ELF-1 (cell line): ENCODE measurements at places on chromosomes 5 and 9.

- no peak for DNase-seq
These were observed 639.6 kb downstream of the CETN3 start for GRCh38 chr5:89769975-89770374.

DNA sequence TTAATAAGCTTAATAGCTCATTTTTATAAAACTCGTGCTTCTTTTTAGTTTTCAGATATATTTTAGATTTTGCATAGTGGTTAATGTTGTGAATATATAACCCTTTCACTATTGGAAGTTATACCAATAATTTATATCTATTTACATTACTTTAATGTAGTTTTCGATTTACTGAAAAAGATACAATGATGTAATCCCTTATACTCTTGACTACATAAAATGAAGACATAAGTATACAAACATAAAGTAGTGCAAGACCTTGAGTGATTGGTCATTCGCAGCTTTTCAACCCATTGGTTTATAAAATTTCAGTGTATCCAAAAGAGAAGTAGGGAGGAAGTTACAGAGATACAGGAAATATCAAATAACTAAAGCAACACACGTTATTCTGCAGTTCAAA is 84.3 kb upstream of the GRHPR start:
- DNase-seq, result no peak

GRCh38 chr9:81096625-81097024 is 592.7 kb downstream of the TLE1 start:
- DNase-seq, result no peak

GRCh38 chr9:18393340-18394130 is 80.4 kb upstream of the ADAMTSL1 start:
- no peak for DNase-seq

DNA sequence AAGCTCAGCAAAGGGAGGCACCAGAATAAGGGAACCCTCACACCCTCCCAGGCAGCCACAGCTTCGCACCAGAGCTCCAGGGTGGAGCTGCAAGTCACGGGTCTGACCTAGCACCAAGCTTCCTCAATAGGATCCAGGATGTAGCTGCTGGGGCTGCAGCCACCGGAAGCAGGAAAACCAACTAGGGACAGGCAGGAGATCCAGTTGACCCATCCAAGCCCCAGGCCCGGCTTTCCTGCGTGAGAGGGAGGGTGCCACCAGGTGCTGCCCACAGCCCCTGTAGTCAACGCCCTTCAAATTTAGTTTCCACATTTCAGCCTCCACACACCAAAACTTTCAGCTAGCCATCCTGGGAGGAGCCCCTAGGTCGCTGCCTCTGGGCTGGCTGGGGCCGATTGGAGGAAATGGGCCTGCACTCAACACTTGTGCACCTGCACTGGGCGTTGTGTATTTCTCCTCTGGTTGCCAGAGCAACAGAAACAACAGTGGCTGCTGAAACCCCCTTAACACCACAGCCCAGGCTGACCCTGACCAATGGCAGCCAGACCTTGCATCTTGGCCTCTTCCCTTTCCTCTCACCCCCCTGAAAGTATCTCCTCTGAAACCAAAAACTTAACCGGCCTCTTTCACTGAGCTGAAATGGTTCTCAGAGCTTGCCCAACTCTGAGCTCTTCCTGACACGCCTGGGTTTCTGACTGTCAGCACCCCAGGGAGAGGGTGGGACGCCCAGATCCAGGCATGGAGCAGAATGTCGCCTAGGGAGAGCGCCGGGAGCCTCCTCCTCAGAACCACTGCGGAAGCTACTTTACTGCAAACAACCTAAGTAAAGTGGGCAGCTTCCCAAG is 226.5 kb upstream of the MAP3K1 start:
- peak; percentile 14 for DNase-seq

DNA sequence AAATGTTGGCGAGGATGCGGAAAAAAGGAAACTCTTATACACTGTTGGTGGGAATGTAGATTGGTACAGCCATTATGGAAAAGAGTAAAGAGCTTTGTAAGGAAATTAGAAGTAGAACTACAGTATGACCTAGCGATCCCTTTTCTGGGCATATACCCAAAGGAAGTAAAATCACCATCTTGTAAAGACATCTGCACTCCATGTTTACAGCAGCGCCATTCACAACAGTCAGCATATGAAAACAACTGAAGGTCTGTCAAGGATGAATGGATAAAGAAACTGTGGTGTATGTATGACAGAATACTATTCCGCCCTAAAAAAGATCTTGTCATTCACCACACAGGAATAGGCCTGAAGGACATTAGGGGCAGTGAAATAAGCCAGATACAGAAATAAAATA is 27.7 kb upstream of the SLC25A51 start:
- no peak for DNase-seq

- no peak for DNase-seq
These were observed 1047.6 kb upstream of the ACO1 start for GRCh38 chr9:31336841-31337240.

DNA sequence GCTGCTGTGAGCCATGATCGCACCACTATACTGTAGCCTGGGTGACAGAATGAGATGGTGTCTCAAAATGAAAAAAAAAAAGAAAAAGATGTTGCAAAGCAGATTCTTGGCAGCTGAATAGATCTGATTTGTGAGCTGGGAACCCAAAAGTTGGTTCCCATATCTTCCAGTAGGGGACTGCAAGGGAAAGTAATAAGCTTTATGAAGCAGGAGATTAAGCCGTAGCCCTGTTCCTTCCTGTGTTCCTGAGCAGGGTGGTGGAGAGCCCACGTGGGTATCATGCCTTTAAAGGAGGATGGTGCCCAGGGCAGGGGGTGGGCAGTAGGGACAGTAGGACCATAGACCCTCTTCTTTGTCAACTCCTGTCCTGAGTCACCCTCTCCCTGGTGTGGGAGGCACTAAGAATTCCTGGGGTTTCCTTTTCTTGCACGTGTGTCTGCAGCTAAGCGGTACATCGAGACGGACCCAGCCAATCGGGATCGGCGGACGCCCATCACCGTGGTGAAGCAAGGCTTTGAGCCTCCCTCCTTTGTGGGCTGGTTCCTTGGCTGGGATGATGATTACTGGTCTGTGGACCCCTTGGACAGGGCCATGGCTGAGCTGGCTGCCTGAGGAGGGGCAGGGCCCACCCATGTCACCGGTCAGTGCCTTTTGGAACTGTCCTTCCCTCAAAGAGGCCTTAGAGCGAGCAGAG is 37.9 kb downstream of the STOM start:
- no peak for DNase-seq

- DNase-seq, result no peak
These were observed 295.9 kb upstream of the TNC start for GRCh38 chr9:115413766-115414382.

DNA sequence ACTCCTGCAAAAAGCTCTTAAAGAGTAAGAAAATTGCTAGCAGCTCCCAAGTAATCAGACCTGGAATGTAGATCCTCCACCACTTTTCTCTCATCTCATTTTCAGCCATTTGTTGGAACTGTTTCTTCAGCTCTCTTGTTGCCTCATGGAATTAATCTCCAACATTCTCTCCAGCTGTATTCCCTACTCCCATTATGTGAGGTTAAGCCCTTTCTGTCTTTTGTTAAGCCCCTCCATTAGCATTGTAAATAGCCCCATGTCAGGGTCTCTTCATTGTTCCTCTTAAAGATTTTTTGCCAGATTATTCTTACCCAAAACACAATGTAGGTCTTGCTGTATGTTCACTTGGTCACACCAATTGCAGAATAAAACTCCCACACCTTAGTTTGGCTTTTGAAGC is 119.8 kb downstream of the PLPPR1 start:
- DNase-seq, result no peak

DNA sequence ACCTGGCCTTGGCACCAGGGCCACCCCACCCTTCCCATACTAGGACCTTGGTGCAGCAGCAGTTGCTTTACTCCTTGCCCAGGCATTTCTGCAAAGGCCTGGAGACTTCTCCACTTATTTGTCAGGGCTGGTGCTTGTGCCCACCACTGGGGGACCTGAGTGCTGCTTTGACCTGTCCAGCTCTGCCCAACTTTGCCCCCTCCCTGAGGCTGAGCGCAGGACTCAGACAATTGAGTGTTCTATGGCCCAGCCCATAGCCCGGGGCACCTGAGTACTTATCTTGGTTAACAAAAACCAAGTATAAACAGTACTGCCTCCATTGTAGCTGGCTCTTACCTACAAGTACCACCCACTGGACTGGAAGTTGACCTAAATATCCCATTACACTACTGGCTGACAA is 406.1 kb upstream of the CHD1 start:
- no peak for DNase-seq

DNA sequence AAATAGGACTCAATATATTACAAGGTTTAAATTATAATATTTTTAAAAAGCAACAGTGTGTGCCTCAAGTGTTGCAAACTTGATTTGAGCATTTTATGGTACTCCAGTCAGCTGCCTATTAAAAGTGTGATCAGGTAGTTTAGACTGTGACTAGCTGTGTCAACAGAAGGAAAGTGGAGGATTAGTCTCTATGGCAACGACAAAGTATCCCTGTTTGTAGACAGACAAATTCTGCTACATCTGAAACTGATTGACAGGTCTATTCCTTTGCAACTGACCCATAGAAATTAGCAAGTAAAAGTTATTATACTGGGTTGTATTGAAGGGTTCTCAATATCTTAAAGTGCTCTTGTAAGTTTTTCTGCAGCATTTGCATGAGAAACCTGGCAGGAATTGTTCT is 249.8 kb upstream of the ARRDC3 start:
- DNase-seq, result no peak

GRCh38 chr9:135296735-135297455 is 182.7 kb upstream of the PPP1R26 start:
- no peak for DNase-seq

- no peak for DNase-seq
These were observed 1105.4 kb upstream of the DMAC1 start for GRCh38 chr9:8904771-8905515.

DNA sequence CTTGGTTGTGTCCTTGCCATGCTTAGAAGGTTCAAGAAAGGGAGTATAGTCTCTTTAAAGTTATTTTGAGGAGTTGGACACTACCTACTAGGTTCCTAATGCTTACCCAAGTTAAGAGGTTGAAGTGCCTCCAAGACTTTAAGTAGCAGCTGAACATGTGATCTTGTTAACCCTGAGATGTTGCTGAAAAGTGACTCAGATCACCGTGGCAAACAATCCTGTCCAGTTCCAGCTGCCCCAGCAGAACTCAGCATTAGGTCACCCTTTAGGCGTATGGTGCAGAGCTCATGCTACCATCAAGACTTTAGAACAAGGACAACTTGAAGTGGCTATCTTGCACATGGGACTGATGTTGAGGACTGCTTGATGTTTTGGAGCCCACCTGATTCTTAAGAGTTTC is 22.5 kb downstream of the ZNF462 start:
- no peak for DNase-seq

GRCh38 chr9:14652729-14653377 is 40.4 kb downstream of the ZDHHC21 start:
- peak; percentile 8 for DNase-seq

GRCh38 chr9:18718393-18718792 is 244.4 kb downstream of the ADAMTSL1 start:
- no peak for DNase-seq

- no peak for DNase-seq
These were observed 887.3 kb upstream of the SEMA6A start for GRCh38 chr5:117461966-117462365.

DNA sequence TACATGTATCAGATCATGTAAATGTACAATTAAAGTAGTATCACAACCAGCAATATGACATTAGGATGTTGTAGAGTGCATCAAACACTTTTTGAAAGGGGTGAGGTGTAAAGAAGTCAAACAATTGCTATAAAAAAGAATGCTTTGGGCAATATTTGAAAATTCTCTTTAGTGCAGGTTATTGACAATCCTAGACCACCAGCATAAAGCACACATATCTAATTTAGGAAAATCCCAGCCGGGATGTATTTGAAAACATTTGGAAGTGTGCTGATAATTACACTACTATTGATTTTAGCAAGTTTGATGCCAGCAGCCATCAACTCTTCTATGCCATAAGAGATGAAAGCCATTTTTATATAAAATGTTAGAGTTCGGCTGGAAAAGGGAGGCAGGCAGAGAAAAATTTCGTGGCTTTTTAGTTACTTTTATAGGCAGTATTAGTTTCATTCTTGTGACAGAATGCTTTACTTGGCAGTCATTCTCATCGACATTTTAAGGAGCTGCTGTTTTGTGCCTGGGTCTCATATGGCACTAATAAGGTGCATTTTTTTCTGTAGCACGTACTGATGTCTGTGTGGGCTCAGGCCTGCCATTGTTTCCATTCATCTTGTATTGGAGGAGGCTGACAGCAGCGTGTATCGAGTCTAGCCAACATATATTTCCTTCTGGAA is 285.7 kb downstream of the AOPEP start:
- no peak for DNase-seq

DNA sequence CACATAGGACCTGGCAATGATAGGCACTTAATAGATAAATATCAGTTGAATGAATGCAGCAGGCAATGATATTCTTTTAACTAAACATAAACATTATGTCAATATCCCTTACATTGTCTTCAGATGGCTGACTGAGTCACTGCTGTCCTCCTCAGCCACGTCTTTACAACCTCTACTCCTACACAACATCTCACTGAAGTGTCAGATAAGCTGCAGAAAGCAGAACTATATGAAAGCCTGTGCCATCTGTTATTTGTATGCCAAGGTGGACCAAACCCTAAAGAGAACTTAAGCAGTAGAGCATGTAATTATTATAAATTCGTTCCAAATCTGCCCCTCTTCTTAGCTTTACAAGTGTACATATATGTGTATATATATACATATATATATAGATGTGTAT is 271.2 kb downstream of the RASEF start:
- DNase-seq, result no peak

DNA sequence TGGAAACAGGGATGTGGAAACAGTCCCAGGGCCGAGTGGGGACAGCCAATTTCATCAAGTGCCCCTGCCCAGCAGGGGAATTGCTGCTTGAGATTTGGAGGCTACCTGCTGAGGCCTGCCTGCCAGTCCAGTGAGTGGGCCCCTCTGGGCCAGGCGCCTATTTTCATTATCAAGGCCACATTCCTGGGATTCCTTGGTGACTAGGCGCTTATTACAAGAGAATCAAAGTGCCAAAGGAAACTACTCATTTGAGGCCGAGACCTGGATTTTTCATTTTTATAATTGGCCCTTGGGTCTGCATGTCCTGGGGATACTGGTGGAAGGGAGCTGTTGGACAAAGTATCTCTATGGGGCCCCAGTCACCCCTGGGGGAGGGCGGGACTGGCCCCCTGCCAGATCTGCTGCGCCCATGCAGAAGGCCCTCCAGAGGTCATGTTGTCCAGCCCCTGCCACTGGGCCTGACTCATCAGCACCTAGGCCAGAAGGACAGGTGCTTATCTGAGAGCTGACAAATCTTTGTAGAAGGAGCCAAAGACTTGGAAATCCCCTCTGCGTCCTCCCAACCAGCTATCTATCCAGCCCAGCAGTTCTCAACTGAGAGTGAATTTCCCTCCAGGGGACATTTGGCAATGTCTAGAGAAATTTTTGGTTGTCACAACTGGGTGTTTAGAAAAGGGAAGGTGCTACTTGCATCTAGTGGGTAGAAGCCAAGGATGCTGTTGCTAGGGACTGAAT is 45.6 kb downstream of the FOXI1 start:
- DNase-seq, result peak; percentile 84

- no peak for DNase-seq
These were observed 47.5 kb downstream of the SERINC5 start for GRCh38 chr5:80208381-80208780.
